ENCODE measurements at places on chromosomes 4 and X.

GRCh38 chrX:1598021-1598875, 6.8 kb downstream of the AKAP17A start:
- no peak overlapping the region for H3K4me3 ChIP-seq
- no peaks in the 10 kb centered on the region for H3K4me1 ChIP-seq
- no peak for DNase-seq
- no peak overlapping the region for H3K27ac ChIP-seq

DNA sequence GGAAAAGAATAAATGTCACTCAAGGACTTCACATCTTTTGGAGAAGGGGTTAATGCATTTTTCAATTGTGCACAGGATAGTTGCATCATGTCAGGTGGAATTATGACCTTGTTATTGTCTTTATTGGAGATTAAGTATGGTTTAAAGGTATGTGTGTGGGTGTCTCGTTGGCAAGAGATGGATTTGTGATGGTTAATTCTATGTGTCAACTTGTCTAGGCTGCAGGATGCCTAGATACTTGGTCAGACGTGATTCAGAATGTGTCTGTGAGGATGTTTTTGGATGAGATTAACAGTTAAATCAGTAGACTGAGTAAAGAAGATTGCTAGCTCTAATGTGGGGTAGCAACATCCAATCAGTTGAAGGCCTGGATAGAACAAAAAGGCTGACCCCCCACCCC, 42.2 kb upstream of the HSD17B10 start:
- H3K27me3 ChIP-seq: no peaks in the 10 kb centered on the region
- no peak for DNase-seq
- no peak overlapping the region for H3K27ac ChIP-seq
- no peaks in the 10 kb centered on the region for H3K4me1 ChIP-seq
- H3K36me3 ChIP-seq: no peaks in the 10 kb centered on the region

DNA sequence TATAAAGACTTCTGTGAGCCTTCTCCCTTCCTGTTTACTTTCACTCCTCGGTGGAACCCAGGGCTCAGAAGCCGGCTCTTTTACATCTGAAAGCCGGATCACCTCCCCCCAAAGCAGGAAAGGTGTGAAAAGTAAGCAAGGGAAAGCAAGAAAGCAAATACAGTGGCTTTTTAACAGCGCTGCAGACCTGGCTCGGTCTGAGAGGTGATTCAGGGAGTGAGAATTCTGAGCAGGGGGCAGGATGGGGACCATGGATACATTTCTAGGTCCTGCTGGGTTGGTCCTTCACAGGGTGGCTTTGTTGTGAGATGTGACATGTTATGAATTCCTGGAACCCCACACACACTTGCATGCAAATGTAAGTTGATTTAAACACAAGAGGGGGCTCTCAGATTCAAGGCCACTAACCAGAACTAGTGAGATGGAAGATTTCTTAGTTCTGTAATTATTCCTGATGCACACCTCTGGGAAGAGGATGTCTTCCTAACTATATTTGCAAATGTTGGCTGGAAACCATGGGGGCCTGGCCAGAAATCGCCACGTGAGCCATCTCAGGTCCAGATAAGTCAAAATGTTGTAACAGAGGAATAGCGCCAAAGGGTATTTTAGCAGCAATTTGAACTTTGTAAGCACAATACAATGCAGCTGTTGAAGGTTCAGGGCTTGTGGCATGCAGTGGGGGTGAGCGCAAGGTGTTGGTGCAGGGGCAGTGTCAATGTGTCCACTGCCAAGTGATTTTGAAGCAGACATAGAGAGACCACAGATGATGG, 670.1 kb upstream of the LCORL start:
- H3K36me3 ChIP-seq: no peaks in the 10 kb centered on the region
- no peak for DNase-seq
- H3K4me1 ChIP-seq: no peaks in the 10 kb centered on the region

GRCh38 chr4:30716158-30716557, 4.0 kb upstream of the PCDH7 start:
- H3K36me3 ChIP-seq: no peaks in the 10 kb centered on the region
- H3K4me3 ChIP-seq: peak overlapping the region; percentile 73
- H3K4me1 ChIP-seq: peaks cover 13% of the 10 kb centered on the region
- peak; percentile 63 for DNase-seq

DNA sequence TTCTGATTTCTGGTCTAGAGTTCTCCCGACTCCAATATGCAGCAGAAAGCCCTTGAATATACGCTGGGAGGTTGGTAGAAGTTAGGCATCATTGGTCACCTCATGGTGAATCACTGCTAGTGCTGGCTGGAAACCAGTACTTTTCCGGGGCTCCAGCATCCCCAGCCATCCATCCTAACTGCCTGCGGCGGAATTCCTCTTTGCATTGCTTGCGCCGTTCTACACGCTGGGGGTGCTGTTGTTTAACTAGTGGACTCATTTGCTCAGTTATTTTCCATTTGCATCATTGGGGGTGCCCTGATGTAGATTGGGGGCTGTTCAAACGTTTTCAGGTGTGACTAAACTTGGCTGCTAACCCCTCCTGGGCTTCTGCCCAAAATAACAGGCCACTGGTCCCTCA, 23.3 kb upstream of the GPR50 start:
- H3K4me3 ChIP-seq: no peak overlapping the region
- H3K36me3 ChIP-seq: no peaks in the 10 kb centered on the region
- no peaks in the 10 kb centered on the region for H3K4me1 ChIP-seq
- DNase-seq: no peak
- H3K27ac ChIP-seq: no peak overlapping the region

DNA sequence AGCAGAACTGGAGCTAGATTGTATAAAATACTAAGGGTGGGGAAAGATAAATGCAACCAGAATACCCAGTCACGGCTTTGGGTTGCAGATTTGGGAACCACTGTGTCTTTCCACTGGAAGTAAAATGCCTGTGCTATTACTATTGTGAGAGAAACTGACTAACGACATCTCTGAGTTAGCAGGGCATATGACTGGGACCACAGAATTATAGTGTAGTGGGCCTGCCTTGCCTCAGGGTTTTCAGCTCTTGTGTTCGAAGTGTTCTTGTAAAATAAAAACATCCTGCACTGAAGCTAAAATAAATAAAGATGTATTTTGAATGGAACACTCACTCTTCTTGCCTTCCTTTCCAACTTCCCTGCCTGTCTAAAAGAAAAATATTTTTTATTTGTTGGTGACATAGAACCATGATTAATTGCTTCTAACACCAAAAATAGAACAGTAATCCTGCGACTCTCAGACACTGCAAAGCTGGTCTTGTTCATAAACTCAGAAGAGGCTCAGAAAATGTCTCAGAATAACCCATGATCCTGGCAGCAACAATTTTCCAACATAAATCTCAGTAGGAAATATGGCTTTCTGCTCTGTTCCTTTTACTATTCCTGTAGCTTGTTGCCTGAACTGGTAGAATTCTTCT, 104.2 kb downstream of the FAM47B start:
- DNase-seq: peak; percentile 68
- no peak overlapping the region for H3K27ac ChIP-seq
- no peaks in the 10 kb centered on the region for H3K4me1 ChIP-seq
- no peak overlapping the region for H3K4me3 ChIP-seq
- H3K36me3 ChIP-seq: no peaks in the 10 kb centered on the region

DNA sequence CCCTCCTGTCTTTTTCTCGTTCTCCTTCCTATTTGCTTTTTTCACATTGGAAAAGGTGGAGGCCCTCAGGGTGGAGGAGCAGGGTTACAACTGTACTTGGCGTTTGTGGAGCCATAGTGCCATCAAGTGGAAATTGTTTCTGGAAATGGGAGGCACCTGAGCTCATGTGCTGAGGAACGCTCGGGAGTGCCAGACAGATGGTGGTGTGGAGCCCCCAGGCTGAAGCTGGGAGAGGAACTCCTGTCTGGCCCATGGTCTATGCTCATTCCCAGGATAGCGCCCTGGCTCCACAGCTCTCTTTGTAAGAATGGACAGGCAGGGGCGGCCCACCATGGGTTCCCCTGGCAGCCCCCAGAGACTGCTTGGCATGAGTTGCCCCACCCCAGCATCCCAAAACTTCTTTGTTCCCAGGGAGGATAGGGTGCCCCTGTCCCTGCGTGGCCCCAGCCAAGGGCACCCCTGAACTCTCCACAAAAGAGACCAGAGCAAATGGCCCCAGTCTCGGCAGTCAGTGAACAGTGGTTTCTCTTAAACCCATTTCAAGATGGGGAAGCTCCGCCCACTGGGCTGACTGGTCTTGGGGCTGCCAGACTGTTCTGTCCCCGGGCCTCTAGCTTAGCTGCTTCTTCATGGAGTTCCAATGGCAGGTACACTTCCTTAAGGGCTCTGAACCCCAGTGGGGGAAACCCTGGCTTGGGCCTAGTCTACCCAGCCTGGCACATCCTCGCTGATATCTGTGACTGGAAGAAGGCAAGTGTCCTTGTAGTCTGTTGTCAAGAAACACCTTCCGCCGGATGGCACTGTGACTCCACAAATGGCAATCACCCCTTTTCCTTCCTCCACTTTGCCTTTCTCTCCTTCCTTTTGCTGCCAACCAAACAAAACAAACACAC, 70.1 kb downstream of the NBDY start:
- H3K27ac ChIP-seq: no peak overlapping the region
- no peak for DNase-seq
- no peaks in the 10 kb centered on the region for H3K4me1 ChIP-seq
- no peaks in the 10 kb centered on the region for H3K36me3 ChIP-seq
- no peaks in the 10 kb centered on the region for H3K27me3 ChIP-seq
- H3K4me3 ChIP-seq: no peak overlapping the region

DNA sequence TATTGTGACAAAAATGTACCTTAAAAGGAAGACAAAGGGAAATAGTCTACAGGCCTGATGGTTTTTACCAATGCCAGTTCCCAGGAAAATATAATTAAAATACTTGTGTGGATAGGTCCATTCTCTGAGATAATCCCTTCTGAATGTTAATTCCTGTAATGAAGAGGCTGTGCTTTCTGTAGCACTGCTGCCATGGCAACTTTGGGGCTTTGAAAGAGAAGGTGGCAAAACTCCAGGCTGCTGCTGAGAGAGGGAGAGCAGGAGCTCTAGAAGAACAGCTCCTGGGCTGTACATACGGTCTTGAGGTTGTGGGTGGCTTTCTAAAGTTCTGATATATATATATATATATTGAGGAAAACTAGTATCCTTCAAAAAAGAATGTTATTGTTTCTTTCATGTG, 125.4 kb downstream of the PDLIM5 start:
- peak overlapping the region; percentile 24 for H3K27ac ChIP-seq
- H3K4me3 ChIP-seq: no peak overlapping the region
- DNase-seq: peak; percentile 70
- peaks cover 41% of the 10 kb centered on the region for H3K4me1 ChIP-seq

GRCh38 chr4:137541876-137542646, 9.8 kb upstream of the PCDH18 start:
- H3K27ac ChIP-seq: no peak overlapping the region
- H3K27me3 ChIP-seq: no peaks in the 10 kb centered on the region
- DNase-seq: no peak

- H3K4me1 ChIP-seq: no peaks in the 10 kb centered on the region
- H3K4me3 ChIP-seq: no peak overlapping the region
- no peak for DNase-seq
- H3K27me3 ChIP-seq: no peaks in the 10 kb centered on the region
- peaks cover 39% of the 10 kb centered on the region for H3K36me3 ChIP-seq
- H3K27ac ChIP-seq: no peak overlapping the region
Measured at GRCh38 chrX:47226531-47227333, 6.1 kb upstream of the USP11 start.

- H3K27ac ChIP-seq: peak overlapping the region; percentile 89
- peaks cover 43% of the 10 kb centered on the region for H3K4me1 ChIP-seq
- H3K27me3 ChIP-seq: no peaks in the 10 kb centered on the region
- no peak for DNase-seq
Measured at GRCh38 chr4:151417766-151418376, 8.9 kb downstream of the FHIP1A start.

- H3K27me3 ChIP-seq: no peaks in the 10 kb centered on the region
- no peak overlapping the region for H3K4me3 ChIP-seq
- DNase-seq: no peak
- no peaks in the 10 kb centered on the region for H3K36me3 ChIP-seq
Measured at GRCh38 chrX:111133389-111133788, 37.4 kb downstream of the PAK3 start.

GRCh38 chr4:101299899-101300540, 47.3 kb downstream of the PPP3CA start:
- H3K27me3 ChIP-seq: no peaks in the 10 kb centered on the region
- DNase-seq: no peak
- H3K36me3 ChIP-seq: no peaks in the 10 kb centered on the region
- no peak overlapping the region for H3K4me3 ChIP-seq
- H3K27ac ChIP-seq: no peak overlapping the region

- DNase-seq: no peak
- H3K27me3 ChIP-seq: no peaks in the 10 kb centered on the region
- no peak overlapping the region for H3K4me3 ChIP-seq
- no peaks in the 10 kb centered on the region for H3K36me3 ChIP-seq
Measured at GRCh38 chr4:6008092-6008551, 10.1 kb downstream of the C4orf50 start.

GRCh38 chr4:93788712-93789111, 39.8 kb upstream of the ATOH1 start:
- peak; percentile 22 for DNase-seq
- H3K4me3 ChIP-seq: no peak overlapping the region
- no peaks in the 10 kb centered on the region for H3K36me3 ChIP-seq
- no peaks in the 10 kb centered on the region for H3K27me3 ChIP-seq

DNA sequence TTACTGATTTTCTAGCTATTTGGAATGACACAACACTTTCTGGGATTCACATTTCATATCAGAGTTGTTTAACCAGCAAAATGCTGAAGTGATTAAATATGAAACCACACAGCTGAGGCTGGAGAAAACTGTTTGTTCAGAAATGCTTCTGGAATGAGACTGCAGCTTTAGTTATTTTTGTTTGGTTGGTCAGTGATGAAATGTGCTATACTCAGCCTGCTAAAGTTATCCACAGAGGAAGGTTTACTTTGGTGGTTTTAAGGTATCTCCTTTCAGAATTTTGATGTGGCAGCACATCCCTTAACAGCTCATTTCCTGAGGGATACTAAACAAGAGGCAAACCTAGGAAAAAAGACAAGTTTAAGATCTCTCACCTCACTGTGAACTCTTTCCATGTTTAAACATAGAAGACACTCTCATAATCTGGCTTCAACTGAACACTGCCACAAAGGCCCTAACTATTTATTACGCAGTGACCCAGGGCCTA, 106.6 kb upstream of the PDE5A start:
- no peak overlapping the region for H3K4me3 ChIP-seq
- H3K27ac ChIP-seq: no peak overlapping the region
- H3K27me3 ChIP-seq: peaks cover 3% of the 10 kb centered on the region

- DNase-seq: no peak
- no peaks in the 10 kb centered on the region for H3K4me1 ChIP-seq
- H3K36me3 ChIP-seq: no peaks in the 10 kb centered on the region
Measured at GRCh38 chrX:66408507-66408906, 230.4 kb downstream of the EDA2R start.

DNA sequence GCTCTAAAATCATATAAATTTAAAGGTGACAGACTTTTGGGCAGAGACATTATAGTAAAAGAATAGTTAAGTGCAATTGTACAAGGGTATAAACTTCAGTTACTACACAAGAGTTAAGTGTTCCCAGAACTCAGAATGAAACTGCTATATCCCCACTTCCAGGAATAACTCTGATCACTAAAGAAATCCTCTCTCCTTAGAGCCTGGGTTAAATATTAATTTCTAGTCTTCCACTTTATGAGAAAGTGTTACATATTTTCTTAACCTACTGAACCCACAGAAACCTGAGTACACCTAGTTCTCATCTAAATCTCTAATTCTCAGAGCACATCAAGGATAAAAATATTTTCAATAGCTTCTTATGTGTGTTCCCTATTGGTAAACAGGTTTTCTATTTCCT, 99.1 kb upstream of the USP38 start:
- H3K36me3 ChIP-seq: no peaks in the 10 kb centered on the region
- H3K4me1 ChIP-seq: no peaks in the 10 kb centered on the region
- no peak for DNase-seq
